Immature natural killer cell (primary cell): ENCODE measurements at places on chromosomes 4 and X.
A peak's percentile ranks its signal among the peaks of the same experiment; 100 is the strongest.

- peak; percentile 9 for DNase-seq
These were observed 3.5 kb downstream of the SPINK2 start for GRCh38 chr4:56817840-56818491.

GRCh38 chr4:14928035-14928434, 74.2 kb upstream of the CPEB2 start:
- no peak for DNase-seq

- no peak for DNase-seq
These were observed 714.5 kb downstream of the GRID2 start for GRCh38 chr4:93018243-93018642.

DNA sequence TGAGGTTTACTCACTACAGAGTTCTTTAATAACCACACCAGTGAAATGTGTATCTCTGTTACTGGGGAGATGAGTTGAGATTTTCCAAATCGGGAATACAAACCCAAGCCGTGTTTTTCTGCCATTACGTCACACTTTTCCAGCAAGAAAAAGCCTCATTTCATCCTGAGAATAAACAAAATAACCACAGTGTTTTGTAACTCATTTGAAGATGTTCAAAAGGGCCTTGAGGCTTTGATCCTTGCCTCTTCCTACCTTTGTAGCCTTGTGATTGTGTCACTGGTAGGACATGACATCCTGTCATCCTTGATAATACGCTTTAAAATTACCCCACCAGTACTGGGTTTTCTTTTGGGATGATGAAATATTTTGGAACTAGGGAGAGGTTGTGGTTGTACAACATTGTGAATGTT, 2.9 kb downstream of the USP11 start:
- no peak for DNase-seq

- DNase-seq = no peak
These were observed 38.9 kb downstream of the TKTL1 start for GRCh38 chrX:154334496-154334895.

DNA sequence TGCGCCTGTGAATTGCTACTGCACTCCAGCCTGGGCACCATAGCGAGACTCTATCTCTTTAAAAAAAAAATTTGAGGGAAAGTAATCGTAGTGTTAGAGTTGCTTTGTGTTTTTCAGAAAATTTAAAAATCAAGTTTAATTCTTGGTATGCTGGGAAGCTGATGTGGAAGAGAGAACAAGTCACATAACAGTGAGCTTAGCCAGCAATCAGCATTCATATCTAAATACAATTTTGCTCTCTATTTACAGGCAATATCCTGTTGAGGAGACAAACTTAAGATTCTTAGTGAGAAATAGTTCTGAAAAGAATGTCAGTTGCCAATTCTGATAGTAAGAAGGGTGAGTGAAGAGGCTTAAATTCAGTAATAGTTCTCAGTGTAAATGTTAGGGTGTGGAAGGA, 9.6 kb upstream of the NDUFC1 start:
- DNase-seq = no peak

GRCh38 chrX:106933538-106933961, 13.3 kb downstream of the CLDN2 start:
- no peak for DNase-seq

- no peak for DNase-seq
These were observed 1597.8 kb upstream of the PCDH10 start for GRCh38 chr4:131551306-131551705.

- DNase-seq = no peak
These were observed 185.2 kb upstream of the NEIL3 start for GRCh38 chr4:177124349-177125064.

GRCh38 chr4:26272654-26273615, 47.9 kb upstream of the RBPJ start:
- no peak for DNase-seq

DNA sequence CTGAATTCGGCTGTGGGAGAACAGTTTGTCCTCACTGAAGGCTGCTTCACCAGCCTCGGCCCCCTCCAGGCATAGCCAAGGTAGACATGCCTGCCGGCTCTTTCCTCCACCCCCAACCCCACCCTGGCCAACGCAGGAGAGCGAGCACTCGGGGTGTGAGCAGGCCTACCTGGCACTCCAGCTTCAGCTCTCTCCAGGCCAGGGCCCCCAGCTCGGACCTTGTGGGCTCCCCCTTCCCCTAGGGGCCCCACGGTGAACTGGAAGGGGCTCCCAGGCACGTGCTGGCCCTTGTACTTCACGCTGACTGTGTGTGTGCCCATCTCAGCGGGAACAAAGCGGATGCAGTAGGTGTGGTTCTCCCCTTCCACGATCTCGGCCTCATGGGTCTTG, 22.4 kb downstream of the FLNA start:
- DNase-seq = no peak

- no peak for DNase-seq
These were observed 25.5 kb downstream of the HPGD start for GRCh38 chr4:174496631-174497432.

- no peak for DNase-seq
These were observed 14.0 kb downstream of the SOD3 start for GRCh38 chr4:24809376-24809775.

GRCh38 chrX:99266255-99266654, 1143.8 kb downstream of the PCDH19 start:
- no peak for DNase-seq

DNA sequence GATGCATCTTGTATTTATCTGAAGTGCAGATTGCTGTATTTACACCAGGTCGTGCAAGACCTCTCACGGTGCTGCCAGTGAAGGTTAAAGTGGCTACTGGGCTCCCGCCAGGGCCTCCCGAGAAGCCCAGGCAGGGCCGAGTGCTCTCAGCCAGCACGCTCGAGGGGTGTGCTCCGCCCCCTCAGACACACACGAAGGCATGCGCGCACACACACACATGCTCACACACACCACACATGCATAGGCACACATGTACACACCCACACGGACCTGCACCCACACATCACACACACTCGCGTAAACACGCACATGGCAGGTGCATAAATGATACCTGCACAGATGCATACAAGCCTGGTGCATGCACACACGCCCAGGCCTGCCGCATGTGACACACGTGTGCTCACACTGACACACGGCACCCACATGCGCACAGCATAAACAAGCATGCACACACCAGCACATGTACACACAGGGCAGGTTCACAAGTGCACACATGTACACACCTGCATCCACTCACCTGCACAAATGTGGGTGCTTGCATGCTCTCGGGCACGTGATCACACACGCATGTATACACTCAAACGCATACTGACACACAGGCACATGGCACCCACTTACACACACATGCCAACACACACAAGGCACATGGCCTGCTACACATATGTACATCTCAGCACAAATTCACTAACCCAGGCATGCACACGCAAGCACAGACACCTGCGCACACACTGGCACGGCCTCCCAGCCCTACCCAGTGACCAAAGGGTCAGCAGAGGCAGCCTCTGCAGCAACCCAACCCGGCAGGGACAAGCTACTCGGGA, 71.6 kb downstream of the FAM53A start:
- DNase-seq = no peak
